Activated CD8-positive, alpha-beta T cell treated with anti-CD3 and anti-CD28 coated beads, Interleukin-2, amount 10 ng/mL, durations not matched to agents 7 days and 5 days (primary cell): ENCODE measurements at places on chromosomes 6 and 20.
A peak's percentile ranks its signal among the peaks of the same experiment; 100 is the strongest.

DNA sequence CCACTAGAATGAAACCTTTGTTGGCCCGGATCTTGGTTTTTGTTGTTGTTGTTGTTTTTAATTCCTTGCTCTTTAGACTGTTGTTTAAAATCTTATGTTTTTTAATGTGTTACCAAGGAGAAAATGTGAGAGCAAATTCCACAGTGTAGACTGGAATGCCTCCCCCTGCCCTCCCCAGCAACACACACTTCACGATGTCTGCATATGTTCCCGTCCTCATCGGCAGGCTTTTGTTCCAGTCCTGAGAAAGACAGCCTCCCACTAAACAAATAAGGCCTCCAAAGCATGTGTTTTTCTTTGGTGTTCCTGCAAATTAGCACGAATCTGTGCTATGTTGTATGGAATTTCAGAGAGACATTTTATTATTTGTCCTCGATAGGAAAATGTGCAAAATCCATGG, 263.3 kb upstream of the QKI start:
- no peaks in the 10 kb centered on the region for H3K36me3 ChIP-seq
- no peaks in the 10 kb centered on the region for H3K27me3 ChIP-seq
- DNase-seq, result no peak

GRCh38 chr6:1636272-1636825, 26.6 kb downstream of the FOXC1 start:
- DNase-seq, result no peak
- H3K4me1 ChIP-seq, result no peaks in the 10 kb centered on the region
- no peak overlapping the region for H3K27ac ChIP-seq
- peaks cover 7% of the 10 kb centered on the region for H3K27me3 ChIP-seq
- no peak overlapping the region for H3K4me3 ChIP-seq

DNA sequence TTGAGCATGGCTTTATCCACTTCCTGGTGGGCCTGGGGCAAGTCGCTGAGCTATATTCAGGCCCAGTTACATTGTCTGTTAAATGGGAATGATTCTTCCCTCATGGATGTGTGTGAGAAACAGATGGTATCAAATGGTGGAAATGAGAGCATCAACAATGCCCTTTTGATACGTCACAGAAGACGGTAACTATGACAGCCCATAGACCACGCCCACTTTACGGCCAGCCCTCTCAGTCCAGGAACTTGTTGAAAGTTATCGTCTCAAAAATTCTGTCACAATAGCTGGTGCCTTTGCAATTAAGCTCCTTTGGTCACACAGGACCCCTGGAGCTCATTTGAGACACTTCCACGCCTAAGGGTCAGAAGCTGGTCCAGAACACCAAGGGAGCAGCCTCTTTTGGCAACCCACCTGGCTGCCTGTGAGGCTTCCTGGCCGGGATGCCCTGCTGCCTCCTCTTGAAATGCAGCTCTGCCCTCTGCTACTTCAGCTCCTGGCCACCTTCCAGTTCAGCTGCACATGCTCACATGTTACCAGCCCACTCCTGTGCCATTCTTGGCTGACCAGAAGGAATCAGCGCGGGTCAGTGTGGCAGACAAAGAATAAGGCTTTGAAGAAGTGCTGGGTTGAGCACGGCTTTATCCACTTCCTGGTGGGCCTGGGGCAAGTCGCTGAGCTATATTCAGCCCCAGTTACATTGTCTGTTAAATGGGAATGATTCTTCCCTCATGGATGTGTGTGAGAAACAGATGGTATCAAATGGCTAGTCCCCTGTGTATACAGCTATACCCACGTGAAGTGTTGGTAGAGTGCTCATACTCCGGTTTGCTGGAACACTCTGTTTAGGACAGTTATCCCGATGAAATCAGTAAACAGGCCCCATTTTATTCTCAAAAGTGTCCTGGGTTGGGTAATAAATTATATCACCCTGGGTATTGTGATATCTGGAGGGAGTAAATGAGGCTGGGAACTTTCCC, 199.2 kb upstream of the SUPT3H start:
- no peaks in the 10 kb centered on the region for H3K27me3 ChIP-seq
- peaks cover 16% of the 10 kb centered on the region for H3K4me1 ChIP-seq
- H3K4me3 ChIP-seq, result no peak overlapping the region
- H3K27ac ChIP-seq, result no peak overlapping the region
- no peak for DNase-seq

GRCh38 chr6:84411060-84411629, 183.7 kb upstream of the CEP162 start:
- H3K27me3 ChIP-seq, result no peaks in the 10 kb centered on the region
- H3K4me1 ChIP-seq, result no peaks in the 10 kb centered on the region
- no peaks in the 10 kb centered on the region for H3K36me3 ChIP-seq
- no peak overlapping the region for H3K4me3 ChIP-seq
- no peak for DNase-seq
- H3K27ac ChIP-seq, result no peak overlapping the region

GRCh38 chr6:154206141-154206540, 150.5 kb downstream of the IPCEF1 start:
- H3K27ac ChIP-seq, result no peak overlapping the region
- peaks cover 6% of the 10 kb centered on the region for H3K4me1 ChIP-seq
- H3K4me3 ChIP-seq, result no peak overlapping the region
- no peaks in the 10 kb centered on the region for H3K27me3 ChIP-seq

DNA sequence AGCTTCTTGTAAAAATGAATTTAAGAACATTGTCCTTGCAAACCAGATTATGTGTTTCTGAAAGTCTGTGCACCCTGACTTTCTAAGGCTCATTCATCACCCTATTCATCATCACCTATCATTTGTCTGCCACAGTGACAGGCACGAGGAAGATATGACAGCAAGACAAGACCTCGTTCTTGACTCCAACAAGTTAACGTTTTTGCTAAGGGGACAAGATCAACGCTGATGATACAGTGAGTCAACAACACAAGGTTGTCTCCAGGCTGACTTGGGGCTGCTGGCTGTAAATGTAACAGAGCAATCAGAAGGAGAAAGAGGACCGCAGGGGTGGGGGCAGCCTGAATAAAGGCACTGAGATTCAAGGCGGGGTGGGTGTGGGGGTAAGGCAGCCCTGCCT, 94.2 kb downstream of the FOXC1 start:
- no peaks in the 10 kb centered on the region for H3K27me3 ChIP-seq
- no peak overlapping the region for H3K27ac ChIP-seq

GRCh38 chr6:37514321-37514771, 14.7 kb upstream of the CCDC167 start:
- H3K4me1 ChIP-seq, result peaks cover 63% of the 10 kb centered on the region
- H3K27me3 ChIP-seq, result no peaks in the 10 kb centered on the region
- H3K4me3 ChIP-seq, result no peak overlapping the region
- peaks cover 2% of the 10 kb centered on the region for H3K36me3 ChIP-seq
- peak; percentile 32 for DNase-seq

- H3K36me3 ChIP-seq, result no peaks in the 10 kb centered on the region
- DNase-seq, result no peak
- no peaks in the 10 kb centered on the region for H3K4me1 ChIP-seq
- H3K4me3 ChIP-seq, result no peak overlapping the region
- no peak overlapping the region for H3K27ac ChIP-seq
Measured at GRCh38 chr6:156348424-156348823, 428.8 kb upstream of the ARID1B start.

GRCh38 chr20:34704177-34705007, at the start of gene TP53INP2:
Gene TP53INP2, plus strand, starts transcription at chr20:34704344. Its CDS starts 4,396 bp downstream, at chr20:34708740.
- H3K36me3 ChIP-seq, result no peaks in the 10 kb centered on the region
- H3K27ac ChIP-seq, result peak within 1 kb of the TSS; percentile 92
- peak within 1 kb of the TSS; percentile 85 for H3K4me3 ChIP-seq
- H3K4me1 ChIP-seq, result peaks cover 37% of the 10 kb centered on the region
- H3K27me3 ChIP-seq, result peaks cover 15% of the 10 kb centered on the region

DNA sequence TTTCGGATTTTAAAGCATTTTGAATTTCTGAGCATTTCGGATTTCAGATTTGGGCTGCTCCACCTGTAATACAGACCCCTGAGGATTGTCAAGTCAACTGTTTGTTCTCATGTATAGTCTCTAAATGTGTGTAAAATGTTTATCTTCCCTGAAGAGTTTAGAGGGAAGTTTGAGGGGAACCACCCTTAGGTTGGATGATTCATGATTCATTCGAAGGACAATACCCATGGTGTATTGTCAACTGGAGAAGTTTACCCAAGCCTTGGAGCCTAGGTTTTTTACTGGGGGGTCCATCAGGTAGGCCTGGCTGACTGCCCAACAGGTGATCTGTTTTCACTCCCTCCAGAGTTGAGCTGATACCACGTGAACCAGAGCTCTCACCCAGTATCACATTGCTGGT, 18.9 kb downstream of the GSTA4 start:
- H3K4me3 ChIP-seq, result no peak overlapping the region
- peaks cover 4% of the 10 kb centered on the region for H3K36me3 ChIP-seq
- no peak overlapping the region for H3K27ac ChIP-seq
- H3K4me1 ChIP-seq, result peaks cover 13% of the 10 kb centered on the region

- no peaks in the 10 kb centered on the region for H3K27me3 ChIP-seq
- no peak overlapping the region for H3K4me3 ChIP-seq
- no peak for DNase-seq
- H3K4me1 ChIP-seq, result peaks cover 71% of the 10 kb centered on the region
- H3K27ac ChIP-seq, result peak overlapping the region; percentile 24
- peaks cover 69% of the 10 kb centered on the region for H3K36me3 ChIP-seq
Measured at GRCh38 chr20:51419231-51419630, 123.3 kb downstream of the NFATC2 start.

DNA sequence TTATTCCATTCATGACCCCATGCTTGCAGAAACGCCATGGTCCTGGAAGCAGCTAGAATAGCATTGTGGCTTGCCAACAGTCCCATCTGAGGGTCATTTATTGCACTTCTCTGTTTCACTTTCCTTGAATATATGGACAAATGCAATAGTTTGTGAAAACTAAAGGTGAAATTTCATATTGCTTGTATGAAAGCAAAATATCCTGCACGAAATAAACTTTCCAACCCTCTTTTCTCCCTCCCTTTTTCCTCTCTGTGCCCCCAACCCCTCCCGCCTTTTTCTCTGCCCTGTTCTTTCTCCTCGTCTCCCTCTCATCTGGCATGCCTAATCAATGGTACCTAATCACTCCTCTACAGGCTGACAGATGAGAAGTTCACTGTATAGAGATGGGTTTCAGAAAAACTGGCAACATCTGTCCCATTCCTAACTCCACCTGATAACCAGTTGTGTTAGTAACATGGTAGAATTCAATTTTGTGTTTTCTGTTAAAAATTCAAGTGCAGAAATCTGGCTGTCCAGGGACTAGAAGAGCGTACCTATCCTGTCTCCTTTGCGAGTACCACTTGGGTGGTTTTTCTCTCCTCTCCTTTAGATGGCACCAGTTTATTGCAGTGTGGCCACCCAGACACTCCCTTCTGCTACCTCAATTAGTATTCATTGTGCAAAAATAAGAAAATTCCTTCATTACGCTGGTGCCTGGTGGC, 198.6 kb downstream of the FOXA2 start:
- no peak for DNase-seq
- H3K4me3 ChIP-seq, result no peak overlapping the region
- no peaks in the 10 kb centered on the region for H3K4me1 ChIP-seq
- no peak overlapping the region for H3K27ac ChIP-seq
- H3K27me3 ChIP-seq, result peaks cover 2% of the 10 kb centered on the region

- no peak for DNase-seq
- no peaks in the 10 kb centered on the region for H3K27me3 ChIP-seq
- H3K4me3 ChIP-seq, result no peak overlapping the region
- H3K4me1 ChIP-seq, result no peaks in the 10 kb centered on the region
- H3K27ac ChIP-seq, result no peak overlapping the region
- no peaks in the 10 kb centered on the region for H3K36me3 ChIP-seq
Measured at GRCh38 chr20:29427201-29428060, 1830.0 kb upstream of the DEFB115 start.

DNA sequence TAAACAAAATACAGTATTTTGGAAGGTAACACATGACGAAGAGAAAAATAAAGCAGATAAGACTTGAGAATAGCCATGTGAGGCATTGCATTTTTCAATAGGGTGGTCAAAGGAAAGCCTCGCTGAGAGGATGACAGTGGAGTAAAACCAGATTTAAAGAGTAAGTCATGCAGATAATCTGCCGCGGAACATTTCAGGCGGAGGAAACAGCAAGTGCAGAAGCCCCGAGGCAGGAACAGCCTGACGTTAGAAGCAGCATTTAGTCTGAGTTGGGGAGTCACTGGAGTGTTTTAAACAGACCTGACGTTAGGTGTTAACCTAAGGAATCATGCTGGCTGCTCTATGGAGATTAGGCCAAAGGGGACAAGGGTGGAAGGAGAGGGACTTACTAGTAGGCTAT, 65.0 kb upstream of the VSTM2L start:
- H3K36me3 ChIP-seq, result peaks cover 7% of the 10 kb centered on the region
- no peak overlapping the region for H3K4me3 ChIP-seq
- H3K27me3 ChIP-seq, result no peaks in the 10 kb centered on the region
- H3K4me1 ChIP-seq, result peaks cover 8% of the 10 kb centered on the region
- DNase-seq, result no peak

DNA sequence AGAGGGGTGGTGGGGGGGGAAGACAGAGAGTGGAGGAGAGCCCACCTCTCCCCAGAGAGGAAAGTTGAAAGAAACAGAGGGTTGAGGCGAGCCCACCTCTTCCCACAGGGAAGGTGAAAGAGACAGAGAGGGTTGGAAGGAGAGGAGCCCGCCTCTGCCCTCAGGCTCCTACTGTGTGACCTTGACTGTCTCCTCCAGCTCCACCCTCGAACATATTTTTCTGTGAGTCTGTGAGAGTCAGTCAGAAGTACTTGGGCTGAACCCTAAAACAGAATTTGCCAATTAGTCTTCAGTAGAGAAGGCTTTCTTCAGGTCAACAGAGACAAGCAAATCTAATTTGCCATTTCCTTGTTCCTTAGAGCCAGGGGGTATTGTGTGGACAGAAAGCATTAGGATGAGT, 153.7 kb upstream of the SNX9 start:
- no peaks in the 10 kb centered on the region for H3K36me3 ChIP-seq
- peaks cover 22% of the 10 kb centered on the region for H3K4me1 ChIP-seq
- H3K27me3 ChIP-seq, result peaks cover 6% of the 10 kb centered on the region
- no peak overlapping the region for H3K27ac ChIP-seq
- no peak for DNase-seq
- no peak overlapping the region for H3K4me3 ChIP-seq

GRCh38 chr6:137685798-137686375, 181.2 kb upstream of the TNFAIP3 start:
- H3K36me3 ChIP-seq, result no peaks in the 10 kb centered on the region
- H3K4me3 ChIP-seq, result no peak overlapping the region
- peaks cover 2% of the 10 kb centered on the region for H3K27me3 ChIP-seq
- H3K4me1 ChIP-seq, result peaks cover 9% of the 10 kb centered on the region

- H3K4me3 ChIP-seq, result peak within 1 kb of the TSS; percentile 90
- peaks cover 25% of the 10 kb centered on the region for H3K36me3 ChIP-seq
- DNase-seq, result peak; percentile 82
- H3K27ac ChIP-seq, result peak within 1 kb of the TSS; percentile 82
- no peaks in the 10 kb centered on the region for H3K27me3 ChIP-seq
- H3K4me1 ChIP-seq, result peaks cover 29% of the 10 kb centered on the region
Measured at GRCh38 chr6:109440331-109441068, at the start of the genes PPIL6 and SMPD2. Gene PPIL6, minus strand, starts transcription at chr6:109440628. Its CDS starts 38 bp downstream, at chr6:109440590. Gene SMPD2, plus strand, starts transcription at chr6:109440724. Its CDS starts 398 bp downstream, at chr6:109441122.

DNA sequence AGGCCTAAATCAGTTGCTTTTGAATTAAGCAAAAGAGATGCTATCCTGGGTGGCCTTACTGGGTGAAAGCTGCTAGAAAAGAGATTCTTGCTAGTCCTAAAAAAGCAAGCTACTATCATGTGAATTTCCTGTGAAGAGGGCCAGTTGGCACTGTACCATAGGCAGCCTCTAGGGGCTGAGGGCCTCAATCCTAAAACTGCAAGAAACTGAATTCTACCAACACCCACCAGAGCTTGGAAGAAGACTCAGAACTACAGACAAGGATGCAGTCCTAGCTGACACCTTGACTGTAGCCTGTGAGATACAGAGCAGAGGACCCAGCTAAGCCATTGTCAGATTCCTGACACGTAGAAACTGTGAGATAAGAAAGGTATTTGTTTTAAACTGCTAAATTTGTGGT, 24.5 kb downstream of the CLIC5 start:
- H3K27me3 ChIP-seq, result no peaks in the 10 kb centered on the region
- no peaks in the 10 kb centered on the region for H3K4me1 ChIP-seq
- no peaks in the 10 kb centered on the region for H3K36me3 ChIP-seq
- DNase-seq, result no peak
- H3K27ac ChIP-seq, result no peak overlapping the region
- H3K4me3 ChIP-seq, result no peak overlapping the region
